ENCODE measurements at places on chromosomes 7 and 10.

DNA sequence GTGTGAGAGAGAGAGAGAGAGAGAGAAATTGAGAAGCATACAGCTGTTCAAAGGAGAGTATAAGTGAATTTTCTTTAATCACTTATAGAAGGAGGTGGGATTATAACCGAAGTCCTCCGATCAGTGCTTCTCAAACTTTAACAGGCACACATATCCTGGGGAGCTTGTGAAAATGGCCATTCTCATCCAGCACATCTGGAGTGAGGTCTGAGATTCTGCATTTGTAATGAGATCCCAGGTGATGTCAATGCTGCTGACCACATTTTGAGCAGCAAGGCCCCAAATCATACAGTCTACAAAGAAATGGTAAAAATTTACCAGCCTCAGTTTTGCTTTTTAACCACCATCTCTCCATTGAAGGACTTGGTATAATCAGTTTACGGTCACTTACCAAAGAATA, 219.0 kb downstream of the PTEN start:
- DNase-seq: no peak

GRCh38 chr7:12386313-12386740, 17.3 kb downstream of the VWDE start:
- DNase-seq: no peak

DNA sequence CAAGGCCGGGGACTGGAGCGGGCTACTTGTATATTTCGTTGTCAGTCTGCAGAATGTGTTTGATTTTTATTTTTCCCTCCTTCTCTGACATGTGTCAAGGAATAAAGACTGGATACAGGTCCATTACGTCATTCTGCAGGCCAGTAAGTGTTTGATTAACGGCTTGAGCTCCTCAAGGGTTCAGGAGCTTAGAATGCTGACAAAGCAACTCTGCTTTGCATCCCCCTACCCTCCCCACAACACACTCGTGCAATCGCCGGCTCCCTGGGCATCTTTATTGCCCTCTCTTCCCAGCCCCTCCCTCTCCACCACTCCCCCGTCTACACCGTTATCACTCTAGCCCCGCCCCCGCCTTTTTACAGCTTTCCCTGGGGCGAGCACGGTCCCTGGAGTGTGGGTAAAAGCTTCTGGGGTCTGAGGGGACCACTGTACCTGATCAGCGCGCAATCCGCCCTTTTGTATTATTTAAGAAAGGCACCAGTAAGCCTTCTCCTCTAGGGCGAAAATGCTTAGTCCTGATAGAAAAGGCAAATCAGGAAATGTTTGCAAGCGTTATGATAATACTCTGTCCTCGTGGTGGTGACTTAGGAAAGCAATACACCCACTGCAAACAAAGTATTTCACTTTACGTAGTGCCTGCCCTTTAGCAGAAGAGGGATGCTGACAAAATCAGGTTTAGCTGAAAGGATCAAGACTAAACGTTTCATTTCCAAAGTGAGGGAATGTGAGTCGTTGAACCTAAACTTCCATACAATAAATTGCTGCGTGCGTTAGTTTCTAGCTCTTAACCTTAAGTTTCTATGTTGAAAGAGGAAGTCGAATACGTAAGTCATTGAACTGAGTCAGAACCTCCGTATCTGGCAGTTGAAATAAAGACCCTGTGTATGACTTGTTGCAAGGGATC, 1.4 kb upstream of the CREB5 start:
- DNase-seq: peak; percentile 27

GRCh38 chr10:86512137-86512536, 9.5 kb downstream of the WAPL start:
- no peak for DNase-seq

GRCh38 chr7:107387128-107387527, 82.7 kb upstream of the GPR22 start:
- no peak for DNase-seq

- DNase-seq: no peak
Observed at GRCh38 chr7:50475340-50475739, 25.2 kb upstream of the FIGNL1 start.

GRCh38 chr10:87942884-87943527, 79.6 kb downstream of the PTEN start:
- DNase-seq: no peak

GRCh38 chr7:21497072-21497471, 45.8 kb upstream of the DNAH11 start:
- DNase-seq: peak; percentile 3

- peak; percentile 28 for DNase-seq
Observed at GRCh38 chr10:29731760-29732159, 97.0 kb upstream of the SVIL start.

DNA sequence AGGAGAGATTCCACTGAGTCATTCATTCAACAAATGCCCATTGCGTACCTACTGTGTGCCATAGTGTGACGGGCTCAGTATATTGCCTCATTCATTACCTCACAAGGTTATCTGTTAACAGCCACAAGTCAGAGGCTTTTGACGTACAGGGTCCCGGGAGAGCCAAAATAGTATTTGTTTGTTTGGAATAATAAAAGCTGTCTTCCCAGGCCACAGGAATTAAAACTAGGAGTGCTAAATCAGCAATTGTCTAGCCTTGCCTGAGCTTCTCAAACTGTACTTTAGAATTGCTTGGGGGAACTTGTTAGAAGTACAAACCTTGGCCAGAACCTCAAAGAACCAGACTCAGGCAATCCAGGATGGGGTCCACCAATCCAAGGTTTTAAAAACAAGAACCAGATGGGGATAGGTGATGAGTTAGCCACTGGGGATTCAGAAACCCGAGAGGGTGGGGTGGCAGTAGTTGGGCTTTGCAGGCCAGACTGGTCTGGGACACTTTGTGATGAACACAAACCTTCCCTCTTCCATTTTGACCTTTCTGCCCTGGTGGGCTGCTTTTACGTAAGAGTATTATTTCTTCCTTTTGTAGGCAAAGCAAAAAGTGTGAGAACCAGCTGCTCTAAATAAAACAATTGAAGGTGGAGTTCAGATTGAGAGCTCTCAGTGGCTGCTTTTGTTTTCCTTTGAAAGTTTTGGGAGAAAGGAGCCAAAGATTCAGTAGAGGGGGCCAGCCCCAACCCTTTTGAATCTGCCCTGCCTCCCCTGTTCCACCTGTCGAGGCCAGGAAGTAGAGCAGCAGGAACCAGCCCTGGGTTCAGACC, 113.0 kb upstream of the ANLN start:
- no peak for DNase-seq

DNA sequence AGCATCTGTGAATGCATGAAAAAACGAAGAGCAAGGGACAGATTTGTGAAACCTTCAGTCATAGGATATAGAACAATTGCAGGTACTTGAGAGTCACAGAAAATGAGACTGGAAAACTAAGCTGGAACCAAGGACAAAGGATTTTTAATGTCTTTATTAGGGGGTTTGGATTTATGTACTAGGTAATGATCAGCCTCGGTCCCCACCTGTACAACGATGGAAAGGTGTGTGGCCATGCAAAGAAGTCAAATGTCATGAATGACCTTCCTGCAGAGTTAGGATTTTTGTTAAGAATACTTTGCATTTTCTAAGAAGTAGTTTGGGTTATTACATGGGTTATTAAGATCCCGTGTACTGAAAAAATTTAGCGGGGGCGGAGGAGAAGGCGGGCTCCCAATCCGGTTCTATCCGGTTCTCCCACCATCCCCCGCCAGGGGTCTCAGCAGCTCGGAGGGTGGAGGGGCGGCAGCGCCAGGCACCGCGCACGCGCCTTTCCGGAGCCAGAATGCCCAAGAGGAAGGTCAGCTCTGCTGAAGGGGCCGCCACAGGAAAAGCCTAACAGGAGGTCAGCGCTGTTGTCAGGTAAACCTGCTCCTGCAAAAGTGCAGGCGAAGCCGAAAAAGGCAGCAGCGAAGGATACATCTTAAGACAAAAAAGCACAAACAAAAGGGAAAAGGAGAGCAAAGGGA, 327.5 kb upstream of the PLXDC2 start:
- DNase-seq: peak; percentile 27

DNA sequence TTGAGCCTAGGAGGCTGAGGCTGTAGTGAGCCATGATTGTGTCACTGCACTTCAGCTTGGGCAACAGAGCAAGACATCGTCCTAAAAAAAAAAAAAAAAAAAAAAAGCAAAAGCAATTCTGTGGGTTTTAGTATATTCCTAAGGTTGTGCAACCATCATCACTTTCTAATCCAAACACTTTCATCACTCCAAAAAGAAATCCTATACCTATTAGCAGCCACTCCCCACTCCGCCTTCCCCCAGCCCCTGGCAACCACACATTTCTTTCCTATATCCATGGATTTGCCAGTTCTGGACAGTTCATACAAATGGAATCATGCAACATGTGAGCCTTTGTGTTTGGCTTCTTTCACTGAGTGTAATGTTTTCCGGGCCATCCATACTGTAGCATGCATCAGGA, 20.4 kb downstream of the ZAN start:
- DNase-seq: no peak

- DNase-seq: peak; percentile 52
Observed at GRCh38 chr10:74909670-74910069, 83.3 kb downstream of the KAT6B start.

GRCh38 chr10:79314761-79315601, 32.3 kb upstream of the PPIF start:
- DNase-seq: no peak

GRCh38 chr10:117454502-117454901, 79.3 kb upstream of the PDZD8 start:
- no peak for DNase-seq

DNA sequence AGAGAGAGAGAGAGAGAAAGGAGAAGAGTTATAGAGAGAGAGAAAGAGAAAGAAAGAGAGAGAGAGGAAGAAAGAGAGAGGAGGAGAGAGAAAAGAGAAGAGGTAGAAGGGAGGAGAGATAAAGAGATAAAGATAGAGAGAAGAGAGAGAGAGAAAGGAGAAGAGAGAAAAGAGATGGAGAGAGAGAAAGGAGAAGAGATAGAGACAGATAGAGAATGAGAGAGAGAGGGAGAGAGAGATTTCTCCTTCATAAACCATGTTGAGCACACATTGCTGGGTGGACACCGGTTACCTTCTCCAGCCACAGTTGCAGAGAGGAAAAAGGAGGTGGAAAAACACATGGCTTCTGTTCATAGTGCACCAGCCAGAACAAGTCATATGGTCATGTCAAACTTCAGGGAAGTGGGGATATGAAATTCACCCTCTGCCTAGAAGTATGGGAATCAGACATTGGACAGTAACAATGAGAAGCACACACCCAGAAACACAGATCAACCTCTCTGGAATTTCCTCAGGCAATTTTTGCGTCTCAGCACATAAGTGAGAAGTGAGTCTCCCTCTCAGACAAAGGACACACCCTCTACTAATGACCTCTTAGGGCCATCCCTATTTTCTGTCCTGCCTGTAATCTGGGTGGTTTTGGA, 172.5 kb upstream of the SVIL start:
- DNase-seq: peak; percentile 38

GRCh38 chr7:36522453-36523007, 132.9 kb downstream of the ANLN start:
- DNase-seq: no peak

GRCh38 chr10:90412582-90412981, 445.3 kb downstream of the HTR7 start:
- no peak for DNase-seq

DNA sequence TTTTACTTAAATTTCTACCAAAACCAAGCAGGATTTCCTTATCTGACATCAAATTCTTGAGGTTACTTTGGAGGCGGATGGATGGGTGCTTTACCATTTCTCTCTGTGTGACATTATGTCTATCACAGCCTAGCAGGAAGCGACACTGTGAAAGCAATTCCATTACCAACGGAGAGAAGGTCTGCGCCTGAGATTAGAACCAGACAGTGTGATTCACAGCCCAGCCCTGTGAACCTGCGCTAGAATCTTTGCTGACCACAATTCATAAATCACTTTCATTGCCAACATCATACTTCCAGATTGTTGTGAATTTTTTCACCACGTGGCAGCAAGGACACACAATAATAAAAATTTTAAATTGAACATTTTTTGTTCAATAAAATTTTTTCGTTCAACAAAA, 126.5 kb downstream of the CUBN start:
- DNase-seq: peak; percentile 93

DNA sequence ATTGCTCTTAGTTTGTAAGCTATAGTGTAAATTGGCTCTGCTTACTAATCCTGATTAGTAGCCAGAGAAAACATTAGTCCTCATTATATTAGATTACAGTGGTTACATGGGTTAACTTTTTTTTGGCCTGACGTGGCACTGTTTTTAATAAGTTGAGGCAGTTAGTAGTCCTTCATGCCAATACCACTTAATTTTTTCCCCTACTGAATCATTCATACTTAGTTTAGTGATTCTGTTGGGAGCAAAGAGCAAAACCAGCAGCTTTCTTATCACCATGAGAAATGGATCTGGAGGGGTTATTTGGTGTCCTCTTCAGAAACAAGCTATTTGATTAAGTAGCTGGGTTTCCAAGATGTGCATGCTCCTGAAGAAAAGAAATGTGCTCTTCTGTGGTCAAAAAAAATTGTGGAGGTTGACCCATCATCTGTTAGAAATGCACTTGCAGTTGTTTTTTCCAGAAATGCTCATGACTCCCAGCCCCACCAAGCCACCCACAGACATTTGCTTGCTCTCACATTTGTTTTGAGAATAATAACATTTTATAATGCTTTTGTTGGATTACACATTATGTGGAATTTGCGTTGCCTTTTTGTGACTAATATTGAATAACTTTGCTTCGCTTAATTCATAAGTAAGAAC, 258.5 kb downstream of the HDAC9 start:
- DNase-seq: peak; percentile 98

Data from fibroblast of skin of scalp (primary cell).